ENCODE measurements at places on chromosomes 2 and 18.

GRCh38 chr2:12719400-12720277 lies 2.9 kb downstream of the TRIB2 start:
- peaks cover 72% of the 10 kb centered on the region for H3K4me1 ChIP-seq
- no peak for DNase-seq
- H3K27me3 ChIP-seq = peaks cover 4% of the 10 kb centered on the region
- peaks cover 66% of the 10 kb centered on the region for H3K36me3 ChIP-seq
- H3K4me3 ChIP-seq = peak overlapping the region; percentile 99

GRCh38 chr18:70028084-70028483 lies 80.4 kb upstream of the CD226 start:
- no peak overlapping the region for H3K27ac ChIP-seq
- peaks cover 52% of the 10 kb centered on the region for H3K36me3 ChIP-seq
- H3K27me3 ChIP-seq = no peaks in the 10 kb centered on the region
- DNase-seq = no peak

GRCh38 chr2:133326652-133327397 lies 241.4 kb downstream of the NCKAP5 start:
- no peaks in the 10 kb centered on the region for H3K27me3 ChIP-seq
- no peak overlapping the region for H3K4me3 ChIP-seq
- H3K4me1 ChIP-seq = no peaks in the 10 kb centered on the region
- no peak for DNase-seq

GRCh38 chr2:169653636-169654035 lies 40.6 kb downstream of the CFAP210 start:
- no peaks in the 10 kb centered on the region for H3K4me1 ChIP-seq
- H3K36me3 ChIP-seq = no peaks in the 10 kb centered on the region
- H3K27ac ChIP-seq = no peak overlapping the region
- peaks cover 24% of the 10 kb centered on the region for H3K27me3 ChIP-seq

DNA sequence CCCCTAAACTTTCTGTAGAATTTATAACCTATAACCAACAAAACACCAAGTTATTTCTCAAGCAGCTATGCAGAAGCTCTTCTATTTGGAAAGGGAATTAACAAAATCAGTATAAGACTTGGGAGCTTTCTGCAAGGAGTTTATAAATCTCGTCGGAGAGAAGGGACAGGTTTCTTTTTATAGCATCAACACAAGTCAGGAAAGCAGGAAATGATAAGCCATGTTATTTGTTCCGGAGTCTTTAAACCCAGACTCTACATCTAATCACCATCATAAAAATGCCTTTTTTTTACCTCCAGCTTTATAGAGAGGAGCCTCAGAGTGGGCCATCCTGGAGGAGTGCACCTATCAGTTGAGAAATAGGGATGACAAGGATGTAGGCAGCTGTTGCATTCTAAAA lies 137.1 kb downstream of the DPP10 start:
- H3K27me3 ChIP-seq = no peaks in the 10 kb centered on the region
- no peak overlapping the region for H3K27ac ChIP-seq
- no peaks in the 10 kb centered on the region for H3K36me3 ChIP-seq

Measured in activated CD8-positive, alpha-beta T cell treated with anti-CD3 and anti-CD28 coated beads, Interleukin-2, amount 10 ng/mL, durations not matched to agents 7 days and 5 days (primary cell).